IMR-90 (cell line): ENCODE measurements at places on chromosomes 3 and 15. TPM values are rescaled to one million over a fixed set of nuclear protein-coding genes. Genes with fewer than 3 reads are reported as not detected.

DNA sequence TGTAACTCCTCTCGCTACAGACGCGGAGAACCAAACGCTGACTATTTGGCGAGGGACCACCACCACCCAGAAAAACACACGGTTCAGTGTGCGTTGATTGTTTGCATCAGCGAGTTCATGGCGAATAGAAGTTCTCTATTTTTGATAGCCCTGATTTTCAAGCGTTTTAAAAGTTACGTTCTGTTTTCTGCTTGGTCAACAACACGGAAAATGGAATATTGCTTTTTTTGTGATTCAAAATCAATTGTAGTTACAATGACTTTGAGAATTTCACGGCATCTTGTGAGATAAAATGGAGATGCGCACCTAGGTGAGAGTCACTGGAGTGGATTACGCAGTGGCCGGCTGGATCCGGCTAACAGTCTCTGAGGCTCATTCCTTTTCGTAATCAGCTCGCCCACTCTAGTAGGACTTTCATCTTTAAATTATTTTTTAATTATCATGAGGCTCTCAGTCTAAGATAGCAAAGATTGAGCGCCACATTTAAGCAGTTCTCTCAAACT lies 54.8 kb downstream of the CCDC54 start:
- DNase-seq, result peak; percentile 10

DNA sequence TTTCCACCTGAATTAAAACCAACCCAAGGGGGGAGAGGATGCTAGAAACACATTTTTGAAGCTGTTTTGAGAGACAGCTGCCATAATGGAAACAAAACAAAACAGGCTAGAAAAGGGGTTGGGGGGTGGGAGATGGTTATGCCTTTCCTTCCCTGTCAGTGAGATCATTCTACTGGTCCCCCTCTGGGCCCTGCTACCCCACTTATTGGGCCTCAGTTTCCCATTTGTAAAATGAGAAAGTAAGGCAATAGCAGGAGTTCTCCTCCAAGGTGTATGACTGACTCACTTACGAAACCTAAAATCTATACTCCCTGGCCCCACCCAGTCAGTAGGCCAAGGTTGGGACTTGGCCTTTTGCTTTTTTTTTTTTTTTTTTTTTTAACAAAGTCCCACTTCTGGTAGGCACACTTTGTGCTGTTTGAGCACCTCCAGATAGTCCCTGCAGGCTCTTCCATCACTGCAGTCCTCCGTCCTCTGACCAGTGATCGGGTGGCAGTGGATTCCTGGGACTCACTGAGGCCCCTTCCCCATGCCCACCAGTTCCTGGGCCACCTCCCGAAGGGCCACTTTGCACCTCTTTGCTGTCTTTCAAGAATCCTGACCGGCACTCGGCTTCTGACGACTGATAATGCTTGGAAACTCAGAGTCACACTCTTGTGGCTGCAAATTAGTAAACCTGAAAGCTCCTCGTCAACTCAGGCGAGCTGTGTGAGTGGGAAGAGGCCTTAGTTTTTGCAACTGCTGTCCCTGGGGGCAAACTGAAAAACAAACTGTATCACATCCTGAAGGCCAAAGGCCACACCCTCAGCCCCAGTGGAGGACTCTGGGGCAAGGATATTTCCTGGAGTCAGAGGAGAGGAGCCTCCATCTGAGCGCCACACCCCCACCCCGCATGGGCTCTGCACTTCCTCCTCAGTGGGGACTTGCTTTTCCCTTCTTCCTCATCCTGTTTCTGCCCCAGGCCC lies 6.7 kb upstream of the PSTPIP1 start:
- DNase-seq, result no peak

GRCh38 chr3:41324156-41324475 lies 124.8 kb downstream of the CTNNB1 start:
- DNase-seq, result no peak

- DNase-seq, result no peak
Measured at GRCh38 chr15:67560320-67560719, 17.8 kb downstream of the MAP2K5 start.

DNA sequence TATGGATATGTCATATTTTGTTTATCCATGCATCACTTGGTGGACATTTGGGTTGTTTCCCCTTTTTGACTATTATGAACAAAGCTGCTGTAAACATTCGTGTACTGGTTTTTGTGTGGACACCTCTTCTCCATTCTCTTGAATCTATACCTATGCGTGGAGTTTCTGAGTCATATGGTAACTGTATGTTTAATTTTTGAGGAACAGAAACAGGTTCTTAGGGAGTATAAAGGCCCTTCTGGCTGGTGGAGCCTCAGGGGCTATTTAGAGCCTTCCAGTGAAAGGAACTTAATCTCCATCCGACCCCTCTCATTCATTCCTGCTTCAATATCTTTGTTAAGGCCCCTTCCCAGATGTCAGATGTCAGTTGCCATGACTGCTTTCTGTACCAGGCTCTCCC lies 14.1 kb upstream of the CTXND1 start:
- DNase-seq, result no peak

DNA sequence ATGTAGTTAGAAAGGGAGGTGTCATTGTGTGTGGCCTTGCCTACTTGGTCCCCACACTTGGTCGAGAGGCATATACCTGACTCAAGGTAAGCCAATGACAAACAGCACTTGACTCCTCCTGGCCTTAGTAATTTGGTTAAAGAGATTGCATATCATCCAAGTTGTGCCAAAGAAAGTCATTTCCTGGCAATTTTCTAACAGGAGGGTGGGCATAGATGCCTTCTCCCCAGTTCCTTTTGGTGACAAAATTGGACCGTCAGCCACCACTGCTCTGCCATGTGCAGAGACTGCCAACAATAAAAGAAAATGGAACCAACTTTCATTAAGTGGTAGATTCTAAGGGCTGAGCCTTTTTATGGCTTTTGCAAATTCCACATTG lies 7.9 kb upstream of the LEKR1 start:
- no peak for DNase-seq

DNA sequence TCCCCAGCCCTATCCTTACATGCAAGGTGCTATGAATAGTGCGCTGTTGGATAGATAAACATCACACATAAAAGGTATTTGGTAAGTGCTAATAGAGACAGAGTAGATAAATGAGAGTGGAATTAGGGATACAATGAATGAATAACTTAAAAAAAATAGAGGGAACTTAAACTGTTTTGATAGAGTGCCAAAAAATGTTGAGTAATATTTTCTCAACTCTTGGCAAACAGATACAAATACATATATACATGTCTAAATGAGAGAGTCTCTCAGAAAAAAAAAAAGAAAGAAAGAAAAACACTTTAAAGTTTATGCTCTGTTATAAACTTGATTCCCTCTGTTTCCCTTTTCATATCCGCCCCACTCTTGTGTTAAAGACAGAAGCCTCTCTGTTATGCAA lies 667.4 kb downstream of the ROBO2 start:
- no peak for DNase-seq

DNA sequence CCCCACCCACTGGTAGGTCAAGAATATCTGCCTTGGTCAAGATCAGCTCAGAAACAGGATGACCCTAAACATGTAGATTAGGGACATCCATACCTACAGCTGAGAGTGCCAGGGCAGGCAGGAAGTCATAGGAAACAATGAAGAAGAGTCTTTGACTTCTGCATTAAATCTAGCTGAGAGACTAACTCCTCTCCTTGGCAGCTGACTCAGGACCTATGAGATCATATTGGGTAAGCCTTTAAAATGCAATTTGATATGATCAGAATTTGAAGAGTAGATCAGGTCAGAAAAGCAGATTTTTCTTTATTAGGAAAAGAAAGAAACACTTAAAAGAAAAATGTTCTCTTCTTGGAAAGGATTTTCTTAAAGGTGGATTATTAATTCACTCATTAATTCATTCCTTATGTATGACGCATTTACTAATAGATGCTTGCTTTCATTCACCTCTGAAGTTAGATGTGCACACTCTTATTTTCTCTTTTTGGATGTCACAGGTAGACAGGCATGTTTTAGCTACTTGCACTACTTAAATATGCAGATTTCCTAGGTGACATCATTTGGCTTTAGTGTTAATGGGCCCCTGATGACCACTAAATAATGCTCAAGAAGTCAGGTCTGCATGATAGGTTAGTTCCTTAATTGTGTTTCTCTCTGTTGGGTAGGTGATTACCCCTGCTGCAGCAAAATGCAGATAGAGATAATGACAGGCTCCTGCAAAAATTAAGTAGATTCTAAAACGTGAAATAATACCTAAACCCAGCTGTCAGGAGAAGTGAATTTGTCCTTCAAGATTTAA lies 35.7 kb upstream of the GSK3B start:
- peak; percentile 57 for DNase-seq

GRCh38 chr3:64291345-64291744 lies 66.1 kb upstream of the PRICKLE2 start:
- peak; percentile 93 for DNase-seq

DNA sequence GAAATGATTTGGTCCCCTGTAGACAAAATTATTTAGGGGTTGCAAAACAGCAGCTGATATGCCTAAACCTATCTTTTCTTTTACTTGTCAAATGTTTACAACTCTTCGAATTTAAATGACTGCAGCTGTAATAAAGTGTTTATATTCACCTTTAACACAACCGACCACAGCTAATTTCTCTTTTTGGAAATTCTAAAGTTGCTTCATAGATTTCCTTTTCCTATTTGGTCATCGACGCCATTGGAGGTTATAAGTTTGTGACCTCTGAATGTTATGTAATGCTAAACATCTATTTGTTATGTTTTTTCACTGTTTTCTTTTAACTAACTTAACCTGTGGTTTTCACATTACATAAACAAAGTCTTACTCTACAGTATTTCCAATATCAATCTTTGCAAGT lies 1094.9 kb upstream of the EPHA6 start:
- DNase-seq, result no peak

- DNase-seq, result no peak
Measured at GRCh38 chr3:53645754-53646153, 151.3 kb downstream of the CACNA1D start.

DNA sequence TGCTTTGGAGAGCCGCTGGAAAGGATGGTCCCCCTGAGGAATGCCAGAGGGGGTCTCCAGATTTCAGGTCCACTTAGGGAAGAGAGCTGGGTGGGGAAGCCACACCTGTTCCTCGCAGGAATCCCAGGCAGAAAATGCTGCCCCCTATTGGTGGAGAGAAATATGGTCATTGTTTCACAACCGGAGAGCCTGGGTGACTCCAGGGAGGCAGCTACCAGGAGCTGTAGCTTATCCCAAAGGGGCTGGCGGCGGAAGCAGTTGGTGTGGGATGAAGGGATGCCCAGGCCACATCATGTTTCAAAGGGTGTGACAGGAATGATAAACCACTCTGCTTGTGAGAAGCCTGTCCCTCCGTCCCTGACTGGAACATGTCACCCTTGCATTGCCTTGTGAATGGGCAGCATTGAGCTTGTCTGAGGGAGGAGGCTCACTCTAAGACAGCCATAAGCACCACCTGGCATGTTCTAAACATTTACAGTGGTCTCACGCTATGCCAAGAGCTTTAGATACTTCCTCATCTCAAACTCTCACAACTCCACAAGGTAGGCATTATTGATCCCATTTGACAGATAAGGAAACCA lies 34.5 kb downstream of the POMGNT2 start:
- no peak for DNase-seq

- DNase-seq, result peak; percentile 57
Measured at GRCh38 chr3:173584838-173585831, 187.6 kb downstream of the NLGN1 start.

- DNase-seq, result no peak
Measured at GRCh38 chr15:56794553-56795329, 61.4 kb upstream of the ZNF280D start.

GRCh38 chr15:60660290-60661051 lies 181.5 kb upstream of the ICE2 start:
- DNase-seq, result peak; percentile 73

DNA sequence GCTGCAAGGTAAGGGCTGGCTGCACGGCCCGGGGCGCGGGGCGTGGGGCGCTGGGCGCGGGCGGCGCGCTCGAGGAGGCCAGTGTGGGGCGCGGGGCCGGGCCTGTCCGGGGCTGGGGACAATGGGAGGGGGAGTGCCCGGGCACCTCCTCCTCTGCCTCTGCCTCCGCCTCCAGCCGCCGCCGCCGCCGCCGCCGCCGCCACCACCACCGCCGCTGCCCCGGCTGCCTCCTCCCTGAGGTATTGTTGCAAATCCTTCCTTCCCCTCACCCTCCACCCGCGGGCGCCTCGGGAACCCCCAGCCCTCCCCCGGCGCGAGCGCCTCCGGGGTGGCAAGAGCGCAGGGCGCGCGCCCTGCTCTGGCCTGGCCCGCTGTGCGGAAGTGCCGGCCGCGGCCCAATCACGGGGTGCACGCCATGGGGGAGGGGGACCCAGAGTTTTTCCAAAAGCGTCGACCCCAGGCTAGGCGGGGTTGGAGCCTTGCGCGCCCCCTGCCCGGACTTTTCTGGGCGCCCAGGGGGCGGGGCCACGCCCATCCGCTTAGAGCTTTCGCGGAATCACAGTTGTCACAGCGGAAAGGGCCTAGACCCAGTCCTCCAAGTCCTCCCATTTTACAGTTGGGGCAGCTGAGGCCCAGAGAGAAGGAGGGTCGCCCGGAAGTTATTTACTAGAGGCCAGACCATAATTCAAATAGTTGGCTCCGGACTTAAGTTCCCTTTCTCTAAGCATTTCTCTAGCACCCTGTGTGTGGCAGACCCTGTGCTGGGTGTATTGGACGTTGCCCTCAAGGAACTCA lies at the start of gene LPP:
TSS of gene LPP (plus strand) at position 144 of the 795 bp plus-strand sequence. CDS start 251,964 bp downstream, outside the sequence.
- peak; percentile 77 for DNase-seq

DNA sequence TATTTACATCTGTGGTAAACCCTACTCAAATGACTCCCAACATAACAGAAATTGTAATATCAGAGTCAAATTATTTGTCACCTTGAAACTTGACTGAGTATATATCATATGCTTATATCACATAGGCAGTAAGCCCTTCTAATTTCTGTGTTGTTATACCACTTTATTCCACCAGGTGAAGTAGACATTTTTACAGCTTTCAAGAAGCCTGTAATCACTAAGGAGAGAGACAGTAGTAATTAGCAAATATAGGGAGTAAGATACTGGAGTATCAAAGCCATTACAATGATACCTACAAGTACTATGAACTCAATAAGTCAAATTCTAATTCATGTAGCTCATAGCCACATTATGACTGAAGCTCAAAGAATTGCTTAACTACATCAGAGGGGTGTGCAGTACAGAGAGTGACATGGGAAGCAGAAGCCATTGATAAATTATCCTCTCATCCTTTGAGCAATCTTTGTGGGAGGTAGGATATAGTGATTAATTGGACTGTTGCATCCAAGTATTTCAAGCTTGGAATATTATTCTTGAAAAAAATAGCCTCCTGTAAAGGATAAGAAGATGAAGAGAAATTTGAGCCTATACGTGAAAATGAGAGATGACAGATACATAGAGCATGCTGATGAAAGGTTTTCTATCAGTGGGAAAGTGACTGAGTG lies 1005.9 kb downstream of the ZPLD1 start:
- peak; percentile 10 for DNase-seq

The TM4SF18 gene
- under 0.01 TPM in 1 of 2 replicates, not detected in the other for total RNA-seq

The TFG gene
- 47.7 and 69.7 TPM in 2 replicates for total RNA-seq

The SLC4A7 gene
- 50.4 and 86.7 TPM in 2 replicates for total RNA-seq

The HDC gene
- not detected in 2 replicates for total RNA-seq

The UCN2 gene
- 0.54 and 0.56 TPM in 2 replicates for total RNA-seq

The ZMYND10 gene
- total RNA-seq, result 0.83 and 1.1 TPM in 2 replicates

The GOLGA8S gene
- under 0.01 TPM in 2 replicates for total RNA-seq

The AADACL2 gene
- total RNA-seq, result not detected in 2 replicates
